ENCODE measurements at places on chromosomes 7 and 10. TPM values are rescaled to one million over a fixed set of nuclear protein-coding genes. Genes with fewer than 3 reads are reported as not detected.

The ZNF138 gene
- 3.7 TPM for total RNA-seq

The HTR5A gene
- total RNA-seq: not detected

The HOXA7 gene
- not detected for total RNA-seq

The SRRT gene
- total RNA-seq: 66.3 TPM

The TMEM225B gene
- not detected for total RNA-seq
